ENCODE measurements at places on chromosomes 1 and 21.

DNA sequence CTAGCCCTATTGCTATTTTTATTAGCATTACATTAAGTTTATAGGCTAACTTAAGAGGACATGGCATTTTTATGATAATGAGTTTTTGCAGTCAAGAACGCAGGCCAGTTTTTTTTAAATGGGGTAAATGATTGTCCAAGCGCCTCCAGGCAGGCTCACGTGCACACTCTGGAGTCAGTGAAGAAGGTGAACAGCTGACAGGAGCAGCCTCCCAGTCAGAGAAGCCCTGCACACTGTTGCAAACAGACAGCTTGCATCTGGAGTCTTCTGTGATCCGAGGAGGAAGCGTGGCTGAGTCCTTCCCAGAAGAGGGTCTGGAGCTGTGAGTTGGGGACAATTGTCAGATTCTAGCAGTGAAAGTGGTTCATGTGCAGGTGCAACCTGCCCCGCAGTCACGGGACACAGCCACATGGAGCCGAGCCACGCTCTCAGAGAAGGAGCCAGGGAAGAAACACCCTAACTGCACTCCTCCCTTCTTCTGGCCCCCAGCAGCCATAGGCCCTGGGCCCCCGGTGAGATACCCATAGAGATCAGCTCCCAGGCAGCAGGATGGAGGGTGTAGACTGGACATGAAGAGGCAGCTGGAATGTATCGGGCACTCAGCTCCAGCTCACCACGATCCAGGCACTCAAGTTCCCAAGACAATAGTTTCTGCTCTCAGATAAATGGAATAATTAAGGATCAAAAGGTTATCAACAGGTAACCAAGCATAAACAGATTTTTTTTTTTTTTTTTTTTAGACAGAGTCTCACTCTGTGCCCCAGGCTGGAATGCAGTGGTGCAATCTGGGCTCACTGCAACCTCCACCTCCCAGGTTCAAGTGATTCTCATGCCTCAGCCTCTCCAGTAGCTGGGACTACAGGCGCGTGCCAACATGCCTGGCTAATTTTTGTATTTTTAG lies 26.4 kb downstream of the CAPN2 start:
- DNase-seq = no peak

- no peak for DNase-seq
Observed at GRCh38 chr21:35579520-35580293, 480.6 kb downstream of the SETD4 start.

DNA sequence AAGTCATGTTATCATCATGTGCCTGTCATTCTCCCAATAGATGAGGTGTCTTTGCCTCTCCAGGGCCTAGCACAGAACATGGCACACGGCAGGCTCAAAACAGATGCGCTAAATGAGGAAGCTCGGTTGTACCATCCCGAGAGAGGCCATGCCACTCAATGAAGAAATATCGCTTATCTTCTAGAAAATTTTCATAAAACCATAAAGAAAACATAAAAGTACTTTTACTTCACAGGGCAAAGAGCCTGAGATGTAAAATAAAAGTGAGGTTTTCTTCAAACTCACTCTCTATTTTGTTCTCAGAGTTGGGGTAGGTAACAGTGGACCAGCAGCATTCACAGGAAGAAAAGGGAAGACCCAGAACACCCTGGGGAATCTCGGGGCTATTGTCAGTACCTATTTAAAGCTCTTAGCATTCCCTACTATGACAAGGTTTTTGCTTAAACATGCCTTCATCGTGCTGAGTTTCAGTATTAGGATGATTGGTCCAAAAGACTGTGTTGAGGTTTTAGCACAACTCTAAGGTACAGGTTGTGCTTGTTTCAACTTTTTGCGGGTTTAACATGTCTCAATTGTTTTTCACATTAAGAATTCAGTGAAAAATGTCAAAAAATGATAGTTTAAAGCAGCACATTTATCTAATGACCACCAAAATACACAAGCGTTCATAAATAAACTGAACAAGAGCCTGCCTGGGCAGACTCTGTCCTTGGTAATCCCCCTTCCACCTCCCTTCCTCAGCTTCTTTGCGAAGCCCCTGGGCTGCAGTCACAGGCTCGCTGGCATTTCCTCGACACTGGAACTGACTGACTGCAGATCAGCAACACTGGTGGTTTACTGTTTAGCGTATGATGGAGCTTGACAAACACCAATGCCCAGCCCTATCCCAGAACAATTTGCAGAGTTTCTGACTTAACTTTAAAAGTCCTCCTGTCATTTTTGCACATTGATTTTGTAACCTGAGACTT lies 55.6 kb downstream of the COQ8A start:
- no peak for DNase-seq

GRCh38 chr1:25971811-25972180 lies 26.1 kb downstream of the PAFAH2 start:
- DNase-seq = no peak

DNA sequence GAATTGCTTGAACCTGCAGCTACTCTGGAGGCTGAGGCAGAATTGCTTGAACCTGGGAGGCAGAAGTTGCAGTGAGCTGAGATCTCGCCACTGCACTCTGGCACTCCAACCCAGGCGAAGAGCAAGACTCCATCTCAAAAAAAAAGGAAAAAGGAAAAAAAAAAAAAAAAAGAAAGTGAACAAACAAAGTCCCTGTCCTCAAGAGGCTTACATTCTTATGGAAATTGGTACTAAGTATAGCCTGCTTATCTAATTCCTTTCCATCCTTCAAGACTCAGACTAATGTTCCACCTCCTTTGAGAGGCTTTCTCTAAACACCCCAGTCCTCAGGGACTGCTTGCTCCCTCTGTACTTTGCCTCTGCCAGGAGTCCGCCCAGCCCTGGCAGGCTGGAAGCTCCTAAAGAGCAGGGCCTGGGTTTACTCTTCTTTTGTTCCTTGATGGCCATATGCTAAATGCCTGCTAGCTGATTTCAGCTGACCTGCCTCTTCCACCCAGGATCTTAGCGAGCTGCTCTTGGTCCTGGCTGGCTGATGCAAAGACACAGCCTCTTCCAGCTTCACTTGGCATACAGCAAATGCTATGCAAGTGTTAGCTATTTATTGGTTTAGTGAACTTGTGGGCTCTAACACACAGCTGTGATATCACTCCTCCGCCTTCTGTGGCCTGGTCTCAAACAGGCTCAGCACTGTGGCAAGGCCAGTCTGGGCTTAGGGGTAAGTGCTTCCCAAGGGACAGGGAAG lies 9.8 kb downstream of the SLC9A1 start:
- DNase-seq = no peak

DNA sequence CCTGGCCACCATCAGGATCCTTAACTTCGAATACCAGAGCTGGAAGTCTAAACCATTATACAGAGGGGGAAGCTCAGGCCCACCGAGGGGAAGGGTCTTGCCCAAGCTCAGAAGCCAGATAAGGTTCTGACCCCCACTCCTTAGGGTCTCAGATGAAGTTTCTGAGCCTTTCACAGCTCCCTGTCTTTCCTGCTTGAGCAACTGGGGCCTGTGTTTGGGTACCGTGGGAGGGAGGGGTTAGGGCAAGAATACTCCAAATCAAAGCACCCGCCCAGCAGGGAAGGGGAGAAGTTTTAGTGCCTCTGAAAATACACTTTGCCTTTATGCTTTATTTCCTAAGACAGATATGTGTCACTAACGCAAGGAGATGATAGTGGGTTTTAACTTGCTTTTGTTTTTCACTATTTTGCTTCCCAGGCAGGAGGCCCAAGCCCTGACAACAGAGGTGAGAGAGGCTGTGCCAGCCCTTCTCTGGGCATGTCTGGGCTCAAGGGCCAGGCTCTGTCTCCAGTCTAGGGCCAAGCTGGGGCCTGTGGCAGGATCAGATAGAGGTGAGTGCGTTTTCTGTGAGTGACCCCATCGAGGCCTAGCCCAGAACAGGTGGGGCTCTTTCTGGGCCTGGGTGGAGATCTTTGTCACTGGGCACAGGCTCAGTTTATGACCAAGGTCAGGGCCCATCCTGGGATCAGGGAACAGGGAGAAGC lies 20.5 kb upstream of the TENT5B start:
- no peak for DNase-seq

DNA sequence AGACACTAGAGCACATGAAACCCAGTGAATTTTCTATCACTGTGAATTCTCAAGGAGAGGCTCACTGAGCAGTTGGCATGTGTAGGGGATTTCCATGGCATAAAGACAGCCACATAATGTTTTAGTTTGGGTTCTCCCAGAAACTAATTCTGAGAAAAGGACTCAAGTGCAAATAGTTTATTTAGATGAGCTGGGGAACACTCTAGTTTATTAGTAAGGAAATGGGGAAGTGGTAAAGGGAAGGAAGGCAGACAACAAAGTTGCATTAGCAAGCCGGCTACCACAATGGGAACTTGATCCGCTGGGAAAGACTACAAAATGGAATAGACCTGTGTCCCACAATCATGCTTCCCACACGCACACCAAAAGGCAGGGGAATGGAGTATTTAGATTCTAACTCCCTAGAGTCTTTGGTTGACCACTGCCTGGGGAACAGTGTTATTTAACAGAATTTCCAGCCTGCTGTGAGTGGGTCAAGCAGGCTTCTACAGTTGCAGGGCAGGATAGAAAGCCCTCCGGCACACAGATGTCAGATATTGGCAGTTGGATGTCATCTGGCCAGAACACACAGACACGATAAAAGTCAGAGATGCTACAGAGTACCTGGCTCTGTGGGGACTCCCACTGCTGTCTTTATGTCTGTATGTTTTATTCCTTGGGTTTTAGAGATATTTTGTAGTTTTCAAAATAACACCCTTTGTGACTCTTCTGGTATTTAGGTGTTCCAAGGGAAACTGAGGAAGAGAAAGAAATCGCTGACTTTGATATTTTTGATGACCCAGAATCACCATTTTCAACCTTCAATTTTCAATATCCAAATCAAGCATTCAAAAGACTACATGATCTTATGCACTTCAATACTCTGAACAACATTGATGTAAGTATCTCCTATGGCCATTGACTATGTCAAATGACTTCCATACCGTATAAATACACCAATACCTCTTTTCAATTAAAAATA lies 150.1 kb downstream of the PLA2G4A start:
- no peak for DNase-seq

DNA sequence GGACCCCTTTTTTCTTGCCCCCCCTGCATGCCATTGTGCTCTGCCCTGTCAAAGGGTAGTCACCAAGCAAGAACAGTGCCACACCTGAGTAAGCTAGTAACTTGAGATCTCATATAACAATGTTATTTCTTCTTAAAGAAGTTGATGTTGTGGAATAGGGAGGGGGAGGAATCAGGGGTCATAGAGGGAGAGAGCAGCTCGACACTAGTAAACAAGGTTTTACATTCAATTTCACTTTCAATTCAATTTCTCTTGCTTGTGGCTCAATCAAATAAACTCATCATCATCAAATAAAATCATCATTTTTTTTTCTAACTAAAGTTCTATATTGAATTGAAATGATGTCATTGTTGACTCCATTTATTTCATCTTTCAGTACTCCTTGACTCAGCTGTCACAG lies 106.4 kb downstream of the CRB1 start:
- no peak for DNase-seq

DNA sequence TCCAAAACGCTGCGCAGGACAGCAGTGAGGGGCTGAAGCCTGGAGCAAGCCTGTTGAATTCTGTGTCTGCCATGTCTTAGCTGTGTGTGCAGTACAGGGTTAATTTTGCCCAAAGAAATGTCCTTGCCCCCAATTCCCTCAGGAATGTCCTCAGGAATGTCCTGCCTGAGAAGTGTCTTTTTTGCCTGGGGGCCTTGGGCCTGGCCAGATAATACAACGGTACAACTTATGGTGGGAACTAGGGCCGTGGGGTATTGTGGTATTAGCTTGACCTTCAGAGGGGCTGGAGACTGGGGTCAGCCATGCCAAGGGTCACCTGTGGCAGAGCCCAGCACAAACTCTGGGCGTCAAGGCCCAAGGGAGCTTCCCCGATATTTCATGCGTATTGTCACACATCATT lies 107.7 kb downstream of the AJAP1 start:
- no peak for DNase-seq

All from activated CD4-positive, CD25-positive, alpha-beta regulatory T cell treated with anti-CD3 and anti-CD28 coated beads, Interleukin-2, amount 50 U/mL, for 72 hours (primary cell).